Activated naive CD4-positive, alpha-beta T cell treated with anti-CD3 and anti-CD28 coated beads for 36 hours (primary cell): ENCODE measurements at places on chromosomes 3 and 15.

DNA sequence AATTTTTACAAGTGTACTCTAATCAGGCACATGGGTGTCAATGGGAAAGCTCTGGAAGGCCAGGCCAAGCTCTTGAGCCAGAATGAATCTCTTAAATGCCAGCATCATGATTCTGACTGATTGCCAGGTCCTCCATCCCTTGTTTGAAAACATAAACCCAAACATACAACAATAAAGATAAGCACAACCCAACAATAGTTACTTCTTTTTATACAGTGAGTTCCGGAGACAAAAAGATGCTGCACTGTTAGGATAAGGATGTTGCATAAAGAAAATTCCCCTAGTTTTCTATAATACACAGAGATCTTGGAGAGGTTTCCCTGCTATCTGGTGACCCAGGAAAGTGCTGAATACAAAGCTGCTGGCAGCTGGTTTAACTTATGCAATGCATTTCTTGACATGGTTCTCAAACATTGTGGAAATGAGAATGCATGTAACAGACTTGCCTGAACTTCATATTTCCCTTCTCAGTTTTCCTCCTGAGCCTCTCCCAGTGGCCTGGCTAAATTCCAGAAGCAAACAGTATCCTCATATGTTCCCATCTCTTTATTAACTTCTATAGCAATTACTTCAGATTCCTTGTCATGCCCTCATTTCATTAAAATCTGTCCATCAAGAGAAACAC is 180.1 kb upstream of the PRICKLE2 start:
- DNase-seq: no peak
- H3K27me3 ChIP-seq: peaks cover 6% of the 10 kb centered on the region
- H3K36me3 ChIP-seq: no peaks in the 10 kb centered on the region
- H3K27ac ChIP-seq: no peak overlapping the region
- H3K4me3 ChIP-seq: no peak overlapping the region

DNA sequence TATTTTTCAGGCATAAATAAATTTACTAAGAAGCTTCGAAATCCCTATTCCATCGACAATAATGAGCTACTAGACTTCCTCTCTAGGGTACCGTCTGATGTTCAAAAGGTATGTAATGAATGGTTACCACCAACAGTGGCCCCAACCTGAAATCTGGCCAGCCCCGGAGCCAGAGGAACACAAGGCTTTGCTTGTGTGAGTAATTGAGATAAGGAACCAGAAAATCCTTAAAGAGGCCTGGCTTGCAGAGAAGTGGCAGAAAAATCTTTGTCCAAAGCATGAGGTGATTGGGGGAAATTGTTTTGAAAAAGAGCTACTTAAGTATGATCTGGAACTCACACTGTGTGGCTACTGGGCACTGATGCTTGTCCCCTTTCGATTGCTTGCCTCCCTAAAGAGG is 245.3 kb downstream of the MCTP2 start:
- no peak for DNase-seq
- no peaks in the 10 kb centered on the region for H3K4me1 ChIP-seq
- H3K27me3 ChIP-seq: no peaks in the 10 kb centered on the region
- H3K4me3 ChIP-seq: no peak overlapping the region
- H3K36me3 ChIP-seq: peaks cover 43% of the 10 kb centered on the region

GRCh38 chr15:64000183-64000951 is 45.9 kb downstream of the DAPK2 start:
- H3K27ac ChIP-seq: no peak overlapping the region
- H3K4me3 ChIP-seq: no peak overlapping the region
- no peak for DNase-seq
- H3K4me1 ChIP-seq: no peaks in the 10 kb centered on the region

DNA sequence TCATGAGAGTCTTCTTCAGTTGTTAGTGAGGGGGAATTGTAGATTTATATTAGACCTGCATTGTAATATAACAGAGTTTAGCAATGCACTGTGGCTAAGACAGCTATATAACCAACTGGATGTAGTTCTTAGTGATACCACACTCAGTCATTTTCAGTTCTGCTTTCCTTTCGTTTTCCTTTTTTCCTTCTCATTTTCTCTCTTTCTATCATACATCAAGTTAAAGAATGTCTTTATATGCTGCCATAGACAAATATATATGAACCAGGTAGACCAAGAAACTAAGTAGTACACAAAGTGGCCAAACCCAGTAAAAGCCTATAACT is 43.7 kb upstream of the CD47 start:
- peak overlapping the region; percentile 86 for H3K27ac ChIP-seq
- no peak for DNase-seq
- peaks cover 78% of the 10 kb centered on the region for H3K4me1 ChIP-seq
- no peak overlapping the region for H3K4me3 ChIP-seq
- H3K27me3 ChIP-seq: no peaks in the 10 kb centered on the region
- peaks cover 65% of the 10 kb centered on the region for H3K36me3 ChIP-seq

DNA sequence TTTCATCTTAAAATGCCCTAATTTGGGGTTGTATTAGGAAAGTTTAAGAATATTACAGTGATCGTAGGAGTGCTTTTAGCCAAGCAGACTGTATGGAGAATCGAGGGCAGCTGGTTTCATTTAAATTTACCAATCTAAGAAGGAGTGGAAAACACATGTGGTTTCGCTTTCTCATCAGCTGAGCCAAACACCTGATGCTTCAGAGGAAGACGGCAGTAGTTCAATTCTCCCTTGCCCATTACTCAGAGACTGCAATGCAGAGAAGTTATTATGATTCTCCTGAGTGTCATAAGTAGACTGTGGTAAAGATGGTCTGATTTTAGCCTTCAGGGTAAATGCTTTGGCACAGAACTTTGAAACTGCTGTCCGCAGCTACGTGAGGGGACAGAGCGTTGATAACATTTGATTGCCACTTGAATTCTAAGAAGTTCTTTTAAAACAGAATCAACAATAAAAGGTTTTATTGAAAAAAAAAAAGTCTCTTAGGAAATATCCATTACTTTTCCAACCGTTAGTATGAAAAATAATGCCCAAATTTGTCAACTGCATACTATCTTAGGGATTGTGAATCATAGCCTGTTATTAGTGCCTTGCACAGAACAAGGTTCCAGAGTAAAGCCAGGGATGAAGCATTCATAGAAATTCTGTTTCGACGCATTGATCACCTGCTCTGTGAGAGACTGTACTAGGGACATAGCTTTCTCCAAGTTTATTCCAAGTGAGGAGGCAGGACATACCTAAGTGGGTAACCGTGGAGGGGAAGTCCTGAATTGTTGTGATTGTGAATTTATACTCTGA is 25.6 kb downstream of the LYSMD4 start:
- H3K4me1 ChIP-seq: peaks cover 51% of the 10 kb centered on the region
- peak overlapping the region; percentile 67 for H3K27ac ChIP-seq
- H3K4me3 ChIP-seq: peak overlapping the region; percentile 53
- H3K36me3 ChIP-seq: peaks cover 15% of the 10 kb centered on the region
- peak; percentile 76 for DNase-seq

- H3K27me3 ChIP-seq: no peaks in the 10 kb centered on the region
- H3K4me1 ChIP-seq: no peaks in the 10 kb centered on the region
Measured at GRCh38 chr3:50418850-50419249, 59.5 kb upstream of the TMEM115 start.

DNA sequence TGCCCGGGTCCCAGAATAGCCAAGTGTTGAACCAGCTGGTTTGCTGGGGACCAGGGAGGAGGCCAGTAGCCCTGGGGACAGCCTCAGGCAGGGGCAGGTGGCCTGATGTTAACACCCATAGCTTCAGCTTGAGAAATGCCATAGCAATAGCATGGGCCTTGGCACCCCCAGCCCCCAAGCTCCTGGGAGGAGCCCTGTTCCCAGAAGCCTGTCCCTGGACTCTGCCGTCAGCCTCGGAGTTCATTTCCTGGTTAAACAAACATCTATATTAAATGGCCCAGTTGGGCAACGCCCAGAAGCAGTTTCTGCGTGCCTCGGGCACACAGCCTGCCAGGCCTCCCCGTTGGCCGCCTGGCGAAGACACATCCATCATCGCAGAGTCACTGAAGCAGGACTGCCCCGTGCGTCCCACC is 58.2 kb downstream of the FGD5 start:
- no peaks in the 10 kb centered on the region for H3K36me3 ChIP-seq
- H3K4me1 ChIP-seq: peaks cover 24% of the 10 kb centered on the region
- no peak overlapping the region for H3K4me3 ChIP-seq
- DNase-seq: no peak
- H3K27ac ChIP-seq: no peak overlapping the region

DNA sequence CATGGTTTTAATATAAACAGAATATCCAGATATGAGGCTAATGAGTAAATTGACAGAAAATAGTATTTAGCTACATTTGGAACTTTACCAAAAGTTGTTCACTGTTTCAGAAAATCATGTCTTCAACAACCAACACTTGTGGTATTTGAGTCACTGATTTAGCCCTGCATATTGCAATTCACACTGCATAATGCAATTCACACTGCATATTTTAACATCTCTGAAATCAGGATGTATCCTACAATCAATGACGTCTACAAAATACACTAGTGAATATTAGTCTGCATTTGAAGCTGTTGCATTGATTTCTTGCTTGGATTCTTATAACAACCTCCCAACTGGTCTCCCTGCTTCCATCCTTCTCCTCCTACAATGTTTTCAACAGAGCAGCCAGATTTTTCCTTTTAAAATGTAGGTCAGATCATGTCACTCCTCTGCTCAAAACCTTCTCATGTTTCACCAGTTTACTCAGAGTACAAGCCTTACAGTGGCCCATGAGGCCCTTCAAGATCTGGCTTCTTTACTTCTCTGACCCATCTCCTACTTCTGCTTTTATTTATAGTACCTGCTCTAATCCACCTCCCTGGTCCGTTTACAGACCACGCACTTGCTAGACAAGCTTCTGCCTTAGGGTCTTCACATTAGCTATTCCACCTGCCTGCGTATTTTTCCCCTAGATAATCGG is 11.4 kb upstream of the RAB11A start:
- H3K36me3 ChIP-seq: no peaks in the 10 kb centered on the region
- H3K4me3 ChIP-seq: no peak overlapping the region
- DNase-seq: no peak
- H3K4me1 ChIP-seq: peaks cover 15% of the 10 kb centered on the region

- peaks cover 20% of the 10 kb centered on the region for H3K36me3 ChIP-seq
- peaks cover 57% of the 10 kb centered on the region for H3K4me1 ChIP-seq
- no peaks in the 10 kb centered on the region for H3K27me3 ChIP-seq
- no peak for DNase-seq
- H3K27ac ChIP-seq: no peak overlapping the region
- no peak overlapping the region for H3K4me3 ChIP-seq
Measured at GRCh38 chr3:100395679-100396431, 5.0 kb downstream of the TOMM70 start.

GRCh38 chr15:75869446-75869845 is 26.2 kb downstream of the UBE2Q2 start:
- H3K27me3 ChIP-seq: no peaks in the 10 kb centered on the region
- no peak overlapping the region for H3K27ac ChIP-seq
- H3K4me3 ChIP-seq: no peak overlapping the region
- peaks cover 12% of the 10 kb centered on the region for H3K36me3 ChIP-seq
- no peak for DNase-seq

- no peaks in the 10 kb centered on the region for H3K27me3 ChIP-seq
- H3K36me3 ChIP-seq: peaks cover 49% of the 10 kb centered on the region
- H3K27ac ChIP-seq: no peak overlapping the region
- no peak for DNase-seq
- no peak overlapping the region for H3K4me3 ChIP-seq
Measured at GRCh38 chr3:177041021-177041729, 156.1 kb downstream of the TBL1XR1 start.

DNA sequence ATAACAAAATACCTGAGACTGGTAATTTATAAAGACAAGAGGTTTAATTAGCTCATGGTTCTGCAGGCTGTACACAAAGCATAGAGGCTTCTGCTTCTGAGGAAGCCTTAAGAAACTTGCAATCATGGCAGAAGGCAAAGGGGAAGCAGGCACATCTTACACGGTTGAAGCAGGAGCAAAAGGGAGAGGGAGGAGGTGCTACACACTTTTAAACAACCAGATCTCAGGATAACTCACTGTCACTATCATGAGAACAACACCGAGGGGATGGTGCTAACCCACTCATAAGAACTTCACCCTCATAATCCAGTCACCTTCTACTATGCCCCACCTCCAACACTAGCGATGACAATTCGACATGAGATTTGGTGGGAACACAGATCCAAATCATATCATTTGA is 54.4 kb downstream of the ATP8B4 start:
- H3K27ac ChIP-seq: no peak overlapping the region
- no peak for DNase-seq
- H3K27me3 ChIP-seq: peaks cover 10% of the 10 kb centered on the region
- H3K4me1 ChIP-seq: peaks cover 9% of the 10 kb centered on the region
- H3K36me3 ChIP-seq: no peaks in the 10 kb centered on the region

GRCh38 chr15:71180986-71181853 is 65.9 kb downstream of the THSD4 start:
- H3K4me1 ChIP-seq: peaks cover 4% of the 10 kb centered on the region
- DNase-seq: no peak
- peaks cover 2% of the 10 kb centered on the region for H3K27me3 ChIP-seq
- H3K27ac ChIP-seq: no peak overlapping the region

GRCh38 chr3:196471551-196471950 is 32.0 kb downstream of the RNF168 start:
- H3K36me3 ChIP-seq: peaks cover 28% of the 10 kb centered on the region
- H3K4me1 ChIP-seq: peaks cover 3% of the 10 kb centered on the region
- H3K4me3 ChIP-seq: no peak overlapping the region
- DNase-seq: no peak
- no peaks in the 10 kb centered on the region for H3K27me3 ChIP-seq

- H3K4me1 ChIP-seq: peaks cover 17% of the 10 kb centered on the region
- H3K36me3 ChIP-seq: peaks cover 1% of the 10 kb centered on the region
- H3K27ac ChIP-seq: no peak overlapping the region
Measured at GRCh38 chr3:58584690-58585004, 7.5 kb upstream of the FAM107A start.

- H3K27me3 ChIP-seq: peaks cover 18% of the 10 kb centered on the region
- no peak for DNase-seq
- no peak overlapping the region for H3K4me3 ChIP-seq
- H3K36me3 ChIP-seq: no peaks in the 10 kb centered on the region
- H3K27ac ChIP-seq: no peak overlapping the region
Measured at GRCh38 chr15:96254173-96254572, 76.3 kb upstream of the NR2F2 start.

DNA sequence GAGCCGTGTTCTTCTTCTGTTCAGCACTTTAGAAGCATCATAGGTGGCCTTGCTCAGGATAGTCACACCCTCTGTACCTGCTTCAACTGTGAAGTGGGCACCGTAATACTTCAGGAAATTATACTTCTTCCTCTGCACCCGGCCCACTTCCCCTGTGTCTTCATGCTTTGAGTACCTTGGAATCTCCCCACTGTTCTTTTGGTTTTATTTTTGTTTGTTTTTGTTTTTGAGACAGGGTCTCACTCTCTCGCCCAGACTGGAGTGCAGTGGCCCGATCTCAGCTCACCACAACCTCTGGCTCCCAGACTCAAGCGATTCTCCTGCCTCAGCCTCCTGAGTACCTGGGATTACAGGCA is 1.7 kb downstream of the P2RY14 start:
- peak; percentile 77 for DNase-seq
- no peaks in the 10 kb centered on the region for H3K27me3 ChIP-seq
- peaks cover 39% of the 10 kb centered on the region for H3K4me1 ChIP-seq
